ENCODE measurements at places on chromosomes 4 and X.

- DNase-seq: no peak
These were observed 79.2 kb upstream of the EFHC2 start for GRCh38 chrX:44422631-44423030.

DNA sequence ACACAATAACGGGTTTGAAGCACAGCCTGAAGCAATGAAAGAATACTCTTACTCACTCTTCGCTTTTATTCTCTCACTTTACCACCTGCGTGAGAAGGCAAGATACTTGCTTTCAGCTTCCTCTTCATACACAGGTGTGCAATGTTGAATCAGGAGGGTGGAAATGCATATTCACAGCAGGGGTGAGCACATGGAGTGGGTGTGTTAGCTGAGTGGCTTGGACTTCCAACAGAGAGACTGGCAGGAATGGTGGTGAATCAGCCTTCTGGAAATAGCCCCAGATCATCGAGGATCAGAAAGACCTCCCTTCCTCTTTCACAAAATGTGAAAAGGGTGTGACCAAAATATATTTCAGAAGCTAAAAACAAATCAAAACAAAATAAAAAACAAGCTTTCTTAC is 521.2 kb downstream of the STIM2 start:
- no peak for DNase-seq

GRCh38 chr4:20592663-20593062 is 107.6 kb upstream of the PACRGL start:
- DNase-seq: no peak

GRCh38 chr4:33831442-33832066 is 2412.8 kb downstream of the ARAP2 start:
- DNase-seq: no peak

- DNase-seq: no peak
These were observed 24.2 kb upstream of the HELT start for GRCh38 chr4:184994010-184994622.

DNA sequence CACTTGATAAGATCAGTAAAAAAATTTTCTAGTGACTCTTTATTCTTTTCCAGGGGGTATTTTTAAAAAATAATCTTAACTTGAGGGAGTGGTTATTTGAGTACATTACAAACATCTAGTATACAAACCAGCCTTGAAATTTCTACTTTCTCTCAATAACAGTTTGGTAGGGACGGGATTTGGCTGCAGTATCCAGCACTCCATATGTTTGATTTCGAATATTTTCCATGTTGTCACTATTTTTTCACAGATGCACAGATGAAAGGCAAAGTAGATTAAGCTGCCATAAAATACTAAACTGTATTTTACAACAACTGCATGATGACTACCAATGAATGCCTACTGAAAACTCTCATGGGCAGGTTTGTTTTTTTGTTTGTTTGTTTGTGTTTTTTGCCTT is 225.0 kb downstream of the COX7B2 start:
- no peak for DNase-seq

DNA sequence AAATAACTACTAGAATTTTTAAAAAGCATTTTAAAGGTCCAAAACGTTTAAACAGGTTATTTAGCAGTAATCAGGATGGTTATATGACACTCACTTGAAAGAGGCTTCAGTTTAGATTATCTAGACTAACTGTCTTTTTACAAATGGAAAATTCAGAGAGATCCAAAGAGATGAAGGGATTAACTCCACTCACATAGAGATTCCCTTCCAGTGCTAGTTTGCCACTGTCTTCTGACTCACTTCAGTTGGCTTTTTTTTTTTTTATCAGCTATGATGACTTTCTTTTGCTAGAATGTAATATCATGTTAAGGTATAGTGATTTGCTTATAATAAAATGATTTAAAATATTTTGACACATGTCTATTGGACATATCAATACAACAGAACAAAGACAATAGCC is 43.8 kb downstream of the GALNT7 start:
- no peak for DNase-seq

GRCh38 chr4:58093352-58093751 is 983.2 kb upstream of the IGFBP7 start:
- DNase-seq: no peak

- no peak for DNase-seq
These were observed 96.3 kb downstream of the MAML3 start for GRCh38 chr4:140057701-140058100.

DNA sequence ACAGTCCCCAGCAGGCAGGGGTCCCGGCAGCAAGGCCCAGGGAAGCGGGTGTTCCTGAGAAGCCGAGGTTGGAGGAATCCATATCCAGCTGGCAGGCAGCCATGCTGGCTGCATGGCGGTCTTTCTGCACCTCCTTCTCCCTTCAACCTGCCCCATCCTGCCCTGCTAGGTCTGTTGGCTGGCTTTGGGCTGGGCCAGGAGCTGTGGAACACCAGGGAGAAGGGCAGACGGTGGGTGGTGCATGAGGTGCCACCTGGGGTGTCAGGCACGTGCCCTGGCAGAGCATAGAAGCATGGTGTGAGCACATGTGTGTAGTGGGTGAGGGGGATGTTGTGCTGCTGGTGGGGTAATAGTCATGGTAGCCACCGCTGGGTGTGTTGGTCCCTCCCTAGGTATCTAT is 150.1 kb downstream of the PJA1 start:
- no peak for DNase-seq

GRCh38 chrX:275967-276580 is 5.1 kb upstream of the PLCXD1 start:
- no peak for DNase-seq

DNA sequence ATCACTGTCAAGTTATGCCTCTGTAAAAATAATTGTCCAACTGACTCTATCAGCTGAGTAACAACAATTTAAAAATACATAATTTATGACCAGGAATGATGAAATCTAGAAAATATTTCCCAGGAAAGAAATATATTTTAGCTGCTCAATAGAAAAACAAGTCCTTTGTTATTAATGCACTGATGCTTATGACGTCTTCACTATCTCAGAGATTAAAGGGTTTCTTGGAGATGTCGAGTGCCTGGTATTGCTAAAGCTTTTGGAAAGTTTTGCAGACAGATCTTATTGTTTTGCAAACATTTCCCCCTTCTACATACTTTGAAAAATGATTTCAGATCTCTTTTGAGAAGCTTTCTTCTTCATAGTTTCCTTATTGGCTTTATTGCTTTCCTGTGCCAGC is 154.6 kb upstream of the RPS6KA3 start:
- no peak for DNase-seq

DNA sequence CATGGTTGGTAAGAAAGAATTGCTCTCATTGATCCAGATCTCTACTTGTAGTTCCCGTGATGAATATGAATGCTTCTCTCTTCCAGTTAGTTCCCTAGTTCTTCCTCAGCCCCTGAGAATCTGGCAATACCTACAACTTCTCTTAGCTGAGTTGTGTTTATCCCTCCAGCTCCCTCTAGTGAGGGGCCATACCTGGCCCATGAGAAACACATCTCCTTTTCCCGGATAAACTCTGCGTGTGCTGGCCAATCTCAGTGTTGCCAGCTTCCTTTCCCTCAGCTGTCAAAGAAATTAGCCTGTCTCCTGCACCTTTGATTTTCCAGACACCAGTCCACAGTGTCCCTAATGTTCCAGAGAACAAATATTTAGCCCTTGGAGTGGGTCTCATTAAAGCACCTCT is 5.7 kb downstream of the CBLL2 start:
- no peak for DNase-seq

GRCh38 chr4:105710678-105711077 is 2.1 kb downstream of the GSTCD start:
- no peak for DNase-seq

GRCh38 chrX:135389243-135389642 is 32.5 kb upstream of the SMIM10L2A start:
- DNase-seq: no peak

DNA sequence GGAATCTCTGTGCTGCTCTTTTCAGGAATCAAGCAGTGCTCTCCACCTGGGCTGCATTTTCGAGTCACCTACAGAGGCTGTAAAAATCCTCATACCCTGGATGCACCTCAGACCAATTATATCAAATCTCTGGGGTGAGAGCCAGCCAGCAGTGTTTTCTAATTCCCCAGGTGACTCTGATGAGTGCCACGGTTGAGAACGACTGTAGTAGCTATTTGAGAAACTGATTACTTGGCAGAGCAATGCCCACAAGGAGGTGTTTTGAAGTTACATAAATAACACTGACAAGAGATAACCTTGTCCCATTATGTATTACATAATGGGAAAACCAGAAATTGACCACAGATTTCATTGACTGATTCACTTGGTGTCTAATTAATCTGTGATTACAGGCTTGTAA is 46.8 kb downstream of the CLCN4 start:
- DNase-seq: no peak

DNA sequence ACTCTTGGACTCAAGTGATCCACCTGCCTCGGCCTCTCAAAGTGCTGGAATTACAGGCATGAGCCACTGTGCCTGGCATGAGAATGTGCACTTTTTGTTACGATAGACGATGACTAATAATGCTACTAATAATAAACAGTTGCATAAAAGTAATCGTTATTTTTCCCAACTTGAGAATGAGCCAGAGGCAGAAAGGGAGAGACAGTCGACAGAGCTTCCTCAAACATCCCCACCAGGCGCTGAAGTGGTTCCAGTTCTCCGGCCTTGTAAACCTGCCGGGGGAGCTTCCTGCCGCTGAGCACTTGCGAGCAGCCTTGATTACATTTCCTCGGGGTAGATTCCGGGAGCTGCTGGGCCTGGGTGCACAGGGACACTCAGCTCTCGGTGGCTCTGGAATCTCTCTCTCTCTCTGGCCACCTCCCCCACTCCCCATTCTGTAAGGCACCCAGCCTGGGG is 8.9 kb upstream of the HTRA3 start:
- no peak for DNase-seq

- no peak for DNase-seq
These were observed 833.9 kb upstream of the PRKX start for GRCh38 chrX:4547213-4547836.

- peak; percentile 36 for DNase-seq
These were observed at the start of gene ARHGEF6 for GRCh38 chrX:136780763-136781162. Gene ARHGEF6, minus strand, starts transcription at chrX:136780932. Its CDS starts 50 bp downstream, at chrX:136780882.

DNA sequence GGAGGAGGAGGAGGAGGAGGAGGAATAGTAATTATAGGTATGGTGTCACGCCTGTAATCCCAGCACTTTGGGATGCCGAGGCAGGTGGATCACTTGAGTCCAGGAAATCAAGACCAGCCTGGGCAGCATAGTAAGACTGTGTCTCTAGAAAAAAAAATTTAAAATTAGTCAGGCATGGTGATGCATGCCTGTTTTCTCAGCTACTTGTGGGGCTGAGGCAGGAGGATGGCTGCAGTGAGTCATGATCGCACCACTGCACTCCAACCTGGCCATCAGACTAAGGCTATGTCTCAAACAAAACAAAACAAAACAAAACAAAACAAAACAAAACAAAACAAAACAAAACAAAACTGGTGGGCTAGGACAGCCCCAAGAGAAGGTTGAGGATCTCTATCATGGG is 3.0 kb downstream of the STARD8 start:
- DNase-seq: no peak

DNA sequence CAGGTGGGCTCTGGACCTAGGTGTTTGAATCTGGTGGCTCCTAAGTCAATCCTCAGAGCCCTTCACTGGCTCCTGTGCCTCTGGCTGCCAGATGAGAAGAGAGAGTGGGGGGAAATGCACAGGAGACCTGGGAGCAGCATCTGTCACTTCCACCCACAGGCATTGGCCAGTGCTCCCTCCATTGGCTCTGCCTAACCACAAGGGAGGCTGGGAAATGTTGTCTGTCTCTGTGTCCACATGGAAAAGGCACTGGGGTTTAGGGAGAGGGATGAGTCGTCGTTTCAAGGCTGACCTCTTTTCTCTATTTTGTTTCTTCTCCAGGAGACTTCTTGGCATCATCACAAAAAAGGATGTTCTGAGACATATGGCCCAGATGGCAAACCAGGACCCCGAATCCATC is 76.4 kb downstream of the CLCN4 start:
- no peak for DNase-seq

DNA sequence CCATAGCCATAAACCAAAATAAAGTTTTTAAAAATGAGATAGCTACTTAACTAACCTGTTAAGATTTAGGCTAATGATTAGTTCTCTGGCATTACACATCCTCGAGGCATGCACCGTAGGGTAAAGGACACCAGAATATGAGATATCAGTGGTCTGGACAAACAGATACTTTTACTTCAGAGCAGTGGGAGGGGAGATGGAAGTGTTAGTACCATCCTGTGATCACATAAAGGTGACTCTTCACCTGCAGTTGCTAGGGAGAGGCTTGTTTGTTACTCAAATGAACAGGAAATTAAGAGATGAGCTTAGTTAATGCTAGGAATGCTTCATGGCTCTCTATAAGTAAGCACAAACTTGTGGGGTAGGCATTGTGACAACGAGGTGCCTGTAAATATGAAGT is 624.4 kb upstream of the MAGEB2 start:
- no peak for DNase-seq

GRCh38 chr4:98411731-98412130 is 150.5 kb downstream of the RAP1GDS1 start:
- DNase-seq: no peak

DNA sequence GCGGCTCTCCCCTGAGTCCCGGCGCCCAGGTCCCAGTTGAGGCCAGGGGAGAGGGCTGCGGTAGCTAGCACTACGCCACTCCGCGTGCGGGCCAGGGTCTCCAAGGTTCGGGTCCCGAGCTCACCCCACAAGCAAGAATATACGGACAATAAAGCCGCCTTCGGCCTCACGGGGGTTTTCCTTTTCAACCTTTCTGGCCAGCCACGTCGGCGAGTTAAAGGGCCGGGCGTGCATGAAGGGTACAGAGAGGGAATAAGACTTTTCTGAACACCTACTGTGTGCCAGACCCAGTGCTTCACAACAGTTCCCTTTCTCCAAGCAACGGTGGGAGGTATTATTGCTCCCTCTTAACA is 138.5 kb upstream of the ZIC3 start:
- no peak for DNase-seq

- DNase-seq: no peak
These were observed 74.1 kb downstream of the EFNB1 start for GRCh38 chrX:68902706-68903504.

GRCh38 chrX:106894978-106895452 is 8.1 kb downstream of the RIPPLY1 start:
- DNase-seq: no peak

DNA sequence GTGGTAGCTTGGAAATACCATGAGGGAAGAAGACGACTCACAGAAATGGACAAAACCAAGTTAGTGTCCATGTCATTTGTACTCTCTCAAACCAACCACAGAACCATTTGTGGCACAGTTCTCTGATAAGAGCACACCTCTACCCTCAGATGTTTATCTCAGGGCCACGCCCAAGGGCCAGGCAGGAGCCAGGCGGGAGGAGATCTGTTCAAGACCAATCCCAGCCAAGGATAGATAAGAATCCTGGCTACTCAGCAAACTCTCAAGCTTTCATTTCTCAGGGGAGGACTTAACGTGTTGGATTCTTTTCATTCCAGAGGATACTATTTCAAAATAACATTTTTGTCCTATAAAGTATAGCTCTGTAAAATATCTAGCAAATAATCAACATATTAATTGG is 95.0 kb downstream of the NYX start:
- DNase-seq: no peak

- no peak for DNase-seq
These were observed 836 bp downstream of the GPM6A start for GRCh38 chr4:175811228-175811627.

DNA sequence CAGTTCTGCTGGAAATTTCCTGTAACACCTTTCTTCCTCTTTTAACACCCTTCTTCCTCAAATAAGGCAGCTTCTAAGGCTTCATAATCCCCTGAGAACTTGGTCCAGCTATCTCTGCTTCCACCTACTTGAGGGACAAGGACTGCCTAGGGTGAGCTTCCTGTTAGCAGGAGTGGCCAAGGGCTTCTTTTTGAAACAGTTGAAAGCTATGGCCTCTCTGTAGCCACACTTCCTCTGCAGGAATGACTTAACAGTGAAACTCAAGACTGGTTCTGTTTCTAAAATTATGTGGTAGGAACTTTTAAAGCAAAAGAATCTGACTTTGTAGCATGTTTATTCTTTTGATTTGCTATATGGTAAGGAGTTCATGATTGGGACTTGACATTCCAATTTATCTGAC is 108.5 kb upstream of the WDR1 start:
- DNase-seq: no peak

All from CD4-positive, alpha-beta T cell (primary cell).